ENCODE measurements at places on chromosomes 2 and 18.

- DNase-seq: no peak
Observed at GRCh38 chr2:170276925-170277629, 99.1 kb downstream of the MYO3B start.

GRCh38 chr2:154614906-154615305 is 83.6 kb upstream of the KCNJ3 start:
- DNase-seq: no peak

GRCh38 chr2:70978341-70979179 is at the start of gene ANKRD53:
Gene ANKRD53 (plus strand): TSS chr2:70978630. CDS start chr2:70978646, 16 bp downstream.
- DNase-seq: no peak

DNA sequence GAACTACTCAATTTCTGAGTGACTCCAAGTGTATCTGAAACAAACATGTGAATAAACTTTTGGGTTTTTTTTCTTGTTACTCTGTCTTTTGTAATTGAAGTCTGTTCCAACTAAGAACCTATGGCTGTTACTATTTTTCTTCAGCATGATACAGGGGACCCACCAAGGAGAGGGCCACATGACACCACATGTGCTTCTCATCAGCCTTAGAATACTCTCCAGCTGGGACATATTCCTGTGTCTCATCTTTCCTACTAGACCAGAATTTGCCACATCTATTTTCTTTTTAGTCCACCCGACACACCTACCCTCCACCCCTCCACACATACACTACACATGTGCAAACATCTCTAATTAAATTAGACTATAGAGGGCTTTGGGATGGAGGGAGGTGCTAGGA is 191.7 kb upstream of the NDUFV2 start:
- no peak for DNase-seq

GRCh38 chr2:25168256-25169072 is at the start of gene POMC:
Gene POMC (minus strand): TSS chr2:25168580. CDS start chr2:25164772, 3,808 bp downstream.
- DNase-seq: no peak

- no peak for DNase-seq
Observed at GRCh38 chr2:43905871-43906270, 67.1 kb downstream of the ABCG8 start.

- no peak for DNase-seq
Observed at GRCh38 chr18:46480226-46480625, 176.8 kb downstream of the LOXHD1 start.

DNA sequence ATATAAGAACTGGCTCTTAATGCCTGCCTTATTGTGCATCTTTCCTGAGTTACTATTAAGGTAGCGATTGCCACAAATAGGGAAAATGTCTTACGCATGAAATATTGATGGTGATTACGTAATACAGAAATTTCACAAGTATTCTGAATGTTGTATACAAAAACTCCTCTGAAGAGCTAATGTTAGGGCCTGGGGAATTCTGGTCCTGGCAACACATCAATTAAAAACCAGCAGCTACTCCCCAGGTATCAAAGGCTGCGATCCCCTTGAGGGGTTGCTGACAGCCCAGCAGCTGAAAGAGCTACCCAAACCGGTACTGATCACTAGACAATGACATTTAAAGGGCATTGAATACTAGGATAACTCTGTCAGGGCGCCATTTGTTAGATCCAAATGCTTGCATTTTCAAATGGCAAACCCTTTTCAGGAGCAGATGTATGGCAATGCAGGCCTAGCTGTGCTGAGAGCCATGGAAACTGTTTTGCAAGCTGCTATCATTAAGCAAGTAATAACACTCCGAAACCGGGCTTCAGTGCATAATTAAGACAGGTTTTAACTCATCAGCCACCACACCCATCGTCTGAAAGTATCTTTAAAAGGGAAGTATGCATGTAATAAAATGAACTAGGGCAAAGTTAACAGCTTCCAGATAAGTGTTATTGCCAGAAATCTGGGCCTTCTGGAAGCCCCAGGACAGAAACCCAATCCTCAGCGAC is 78.4 kb downstream of the CLHC1 start:
- no peak for DNase-seq

GRCh38 chr2:16091576-16092282 is 151.4 kb downstream of the MYCN start:
- no peak for DNase-seq

DNA sequence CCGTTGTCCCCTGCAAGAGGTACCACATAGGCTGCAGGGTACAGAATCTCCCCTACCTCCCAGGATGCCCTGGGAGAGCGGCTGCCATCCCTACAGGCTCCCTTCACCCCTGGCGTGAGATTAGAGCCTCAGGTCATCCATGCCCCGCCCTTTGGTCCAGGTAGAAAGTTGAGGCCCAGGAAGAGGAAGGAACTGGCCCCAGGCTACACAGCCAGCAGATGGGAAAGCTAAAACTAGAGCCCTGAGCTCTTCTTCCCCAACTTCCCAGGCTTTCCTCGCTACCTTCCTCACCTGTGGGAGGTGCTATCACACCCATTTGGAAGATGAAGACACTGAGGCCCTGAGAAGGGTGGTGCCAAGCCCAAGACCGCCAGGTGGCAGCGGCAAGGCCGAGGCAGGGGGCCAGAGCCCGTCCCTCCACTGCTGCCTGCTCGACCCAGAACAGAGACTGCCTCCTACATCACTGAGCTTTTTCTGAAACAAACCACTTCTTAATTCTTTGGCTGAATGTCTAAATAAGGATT is 25.8 kb downstream of the CIB4 start:
- no peak for DNase-seq

DNA sequence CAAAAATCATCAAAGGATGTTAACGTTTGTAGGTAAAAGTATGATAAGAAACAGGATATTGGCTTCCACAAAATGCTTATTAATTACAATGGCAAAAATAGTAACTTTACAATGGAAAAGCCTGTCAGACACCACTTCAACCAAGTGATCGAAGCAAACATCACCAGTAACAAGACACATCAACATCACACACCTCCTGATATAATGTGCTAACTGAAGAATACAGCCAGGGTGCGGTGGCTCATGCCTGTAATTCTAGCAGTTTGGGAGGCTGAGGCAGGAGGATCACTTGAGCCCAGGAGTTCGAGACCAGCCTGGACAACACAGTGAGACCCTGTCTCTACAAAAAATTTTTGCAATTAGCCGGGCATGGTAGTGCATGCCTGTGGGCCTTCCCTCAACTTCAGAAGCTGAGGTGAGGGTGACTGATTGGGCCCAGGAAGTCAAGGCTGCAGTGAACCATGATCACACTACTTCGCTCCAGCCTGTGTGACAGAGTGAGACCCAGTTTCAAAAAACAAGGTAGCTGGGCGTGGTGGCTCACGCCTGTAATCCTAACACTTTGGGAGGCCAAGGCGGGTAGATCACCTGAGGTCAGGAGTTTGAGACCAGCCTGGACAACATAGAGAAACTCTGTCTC is 15.0 kb downstream of the MGAT4A start:
- no peak for DNase-seq

DNA sequence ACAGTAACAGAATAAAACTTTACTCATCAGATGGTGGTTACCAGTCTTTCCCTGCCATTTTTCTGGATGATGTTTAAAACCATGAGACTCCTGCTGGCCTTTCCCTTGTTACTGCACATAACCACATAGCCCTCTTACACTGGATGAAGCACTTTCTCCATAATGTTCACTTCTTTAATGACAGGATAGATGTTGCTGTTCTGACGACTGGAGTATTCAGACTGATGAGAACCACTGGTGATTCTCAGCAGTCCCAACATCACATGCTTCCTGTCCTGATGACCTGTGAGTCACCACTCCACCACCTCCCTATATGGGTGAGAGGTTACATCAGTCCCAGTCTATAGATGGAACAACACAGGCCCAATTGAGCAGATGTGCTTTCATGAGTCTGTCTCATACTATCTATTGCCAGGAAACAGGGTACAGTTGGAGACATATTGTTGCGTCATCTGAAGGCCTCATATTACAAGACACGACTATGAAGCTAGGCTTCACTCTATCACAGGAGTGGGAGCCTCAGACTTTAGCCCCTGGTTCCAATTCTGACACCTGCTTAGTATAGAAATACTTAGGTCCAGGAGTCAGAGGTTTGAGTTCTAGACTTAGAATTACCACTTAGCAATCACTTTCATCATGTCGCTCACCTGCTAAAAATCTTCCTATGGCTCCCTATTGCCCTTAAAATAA is 145.7 kb upstream of the KLF7 start:
- DNase-seq: peak; percentile 22

- DNase-seq: no peak
Observed at GRCh38 chr18:51342815-51343214, 145.3 kb upstream of the MEX3C start.

- no peak for DNase-seq
Observed at GRCh38 chr2:239805414-239805813, 219.7 kb downstream of the NDUFA10 start.

Measured in ascending aorta (tissue), 2 donors.